ENCODE measurements at places on chromosomes 4 and X.

DNA sequence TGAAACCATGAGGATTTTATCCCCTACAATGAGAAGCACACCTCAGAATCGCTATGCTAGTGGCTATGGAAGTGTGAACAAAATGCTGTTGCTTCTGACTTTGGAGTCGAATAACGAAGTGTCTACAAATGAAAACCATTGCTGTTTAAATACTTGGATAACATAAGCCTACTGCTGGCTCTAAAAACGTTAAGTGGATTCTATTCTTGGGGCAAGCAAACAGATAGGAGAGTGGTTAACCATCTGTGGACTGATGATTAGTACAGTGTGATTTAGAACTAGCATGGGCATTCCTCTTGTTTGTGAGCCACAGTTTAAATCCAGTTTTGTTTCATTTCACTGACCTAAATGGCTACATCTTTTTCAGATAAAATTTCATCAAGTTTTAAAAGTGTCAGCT is 109.7 kb upstream of the PNPLA4 start:
- no peak for DNase-seq

DNA sequence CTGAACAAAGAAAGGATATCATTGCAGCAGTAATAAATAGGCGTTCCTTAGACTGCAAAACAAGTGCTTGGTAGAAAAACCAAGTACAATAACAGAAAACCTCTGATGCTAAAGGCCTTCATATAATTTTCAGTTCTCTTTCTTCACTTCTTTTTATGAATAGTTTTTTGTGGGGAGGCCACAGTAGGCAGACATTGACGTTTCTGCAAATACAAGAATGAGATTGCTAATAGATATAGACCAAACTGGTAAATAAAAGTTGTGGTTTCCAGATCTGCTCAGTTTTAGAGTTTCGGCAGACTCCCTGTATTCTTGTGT is 57.0 kb upstream of the RAP1GDS1 start:
- DNase-seq = no peak

DNA sequence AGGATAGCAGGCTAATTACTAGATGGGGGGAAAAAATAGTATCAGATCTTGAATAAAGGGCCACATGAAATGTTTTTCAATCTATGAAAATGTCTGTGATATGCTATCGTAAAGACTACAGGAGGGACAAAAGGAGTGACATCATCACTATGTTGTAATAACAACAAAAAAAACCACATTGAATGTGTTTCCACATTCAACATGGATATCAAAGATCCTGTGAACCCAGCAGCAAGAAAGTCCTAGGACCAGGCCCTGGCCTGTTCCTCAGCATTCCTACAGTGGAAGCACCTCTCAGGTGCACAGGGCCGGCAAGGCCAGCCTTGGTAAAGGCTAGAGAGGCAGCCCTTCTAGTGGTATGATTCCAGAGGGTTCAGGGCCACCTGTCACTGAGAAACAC is 118.3 kb downstream of the RELL1 start:
- no peak for DNase-seq

GRCh38 chrX:31962256-31962655 is 890.4 kb upstream of the FTHL17 start:
- no peak for DNase-seq

GRCh38 chrX:11374570-11374969 is 81.4 kb downstream of the AMELX start:
- DNase-seq = no peak

Data from stimulated activated CD8-positive, alpha-beta memory T cell treated with anti-CD3 and anti-CD28 coated beads, Interleukin-15, amount 100 ng/mL, for 48 hours (primary cell).